ENCODE measurements at places on chromosomes 2 and 18.

- no peak for DNase-seq
Observed at GRCh38 chr2:79757526-79757925, 244.7 kb downstream of the CTNNA2 start.

DNA sequence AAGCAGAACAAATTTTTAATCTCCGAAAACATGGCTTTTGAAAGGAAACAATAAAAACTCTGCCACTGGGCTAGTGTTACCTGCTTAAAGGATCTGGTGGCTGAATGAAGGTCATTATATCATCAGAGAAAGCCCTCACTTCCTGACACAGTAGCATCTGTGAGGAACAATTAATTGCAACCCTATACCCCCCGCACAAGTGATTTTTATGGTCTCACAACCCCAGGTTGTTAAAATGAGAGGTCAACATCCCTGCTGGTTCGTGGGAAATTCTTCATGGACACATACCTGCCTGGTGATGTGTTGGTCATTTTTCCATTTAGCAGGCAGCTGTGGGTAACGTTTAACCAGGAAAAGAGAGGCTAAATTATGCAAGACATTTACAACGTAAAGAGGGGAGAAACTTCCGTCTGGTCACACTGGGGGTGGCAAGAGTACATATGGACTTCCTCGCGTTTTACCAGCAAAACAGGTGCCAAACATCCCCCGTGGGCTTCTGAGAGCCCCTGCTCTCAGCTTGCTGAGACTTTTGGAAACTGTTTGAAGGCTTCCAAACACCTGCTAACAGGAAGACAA, 29.2 kb downstream of the NIFK start:
- DNase-seq, result peak; percentile 2

DNA sequence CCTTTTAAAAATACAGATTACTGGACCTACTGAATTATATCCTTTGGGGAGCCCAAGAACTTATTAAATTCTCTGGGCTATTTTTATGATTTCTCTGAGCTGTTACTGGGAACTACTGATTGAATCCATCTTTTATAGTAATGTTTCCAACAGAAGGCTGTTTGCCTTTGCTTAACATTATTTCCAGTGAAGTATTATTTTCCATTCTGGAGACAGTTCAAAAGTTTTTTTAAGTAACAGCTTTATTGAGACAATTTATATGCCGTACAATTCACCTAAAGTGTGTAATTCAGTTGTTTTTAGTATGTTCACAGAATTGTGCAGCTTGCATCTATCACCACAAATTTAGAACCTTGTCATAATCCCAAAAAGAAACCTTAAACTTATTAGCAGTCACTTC, 100.6 kb downstream of the BABAM2 start:
- no peak for DNase-seq

DNA sequence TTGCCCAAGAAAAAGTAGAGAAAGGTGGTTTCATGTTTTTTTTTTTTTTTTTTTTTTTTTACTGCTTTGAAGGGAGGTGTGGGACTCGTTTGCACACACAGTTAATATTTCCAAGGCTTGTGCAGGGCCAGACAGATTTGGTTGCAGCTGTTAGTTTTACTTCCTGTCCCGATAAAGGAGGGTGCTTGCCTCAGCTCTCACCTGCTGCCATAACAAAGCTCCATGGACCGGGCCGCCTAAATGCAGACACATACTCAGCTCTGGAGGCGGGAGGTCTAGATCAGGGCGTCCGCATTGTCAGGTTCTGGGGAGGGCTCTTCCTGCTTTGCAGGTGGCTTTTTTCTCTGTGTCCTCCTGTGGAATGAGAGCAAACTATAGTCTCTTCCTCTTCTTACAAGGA, 69.9 kb downstream of the ODC1 start:
- DNase-seq, result no peak

DNA sequence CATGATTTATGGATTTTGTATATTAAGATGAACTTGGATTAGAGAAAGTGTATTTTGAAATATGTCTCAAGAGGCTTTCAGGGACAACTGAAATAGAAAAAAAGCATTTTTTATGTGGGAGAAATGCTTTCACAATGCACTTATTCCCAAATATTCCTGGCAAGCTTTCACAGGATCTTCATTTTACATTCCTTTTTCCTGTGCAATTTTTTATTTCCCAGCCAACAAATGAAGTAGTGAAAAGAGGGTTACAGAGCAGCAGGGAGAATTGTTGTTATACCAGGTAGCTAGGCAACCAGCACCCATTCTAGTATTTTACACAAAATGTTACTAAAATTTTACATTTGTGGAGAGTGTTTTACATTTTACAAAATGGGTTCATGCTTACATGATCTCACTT, 167.0 kb upstream of the RPRM start:
- no peak for DNase-seq

DNA sequence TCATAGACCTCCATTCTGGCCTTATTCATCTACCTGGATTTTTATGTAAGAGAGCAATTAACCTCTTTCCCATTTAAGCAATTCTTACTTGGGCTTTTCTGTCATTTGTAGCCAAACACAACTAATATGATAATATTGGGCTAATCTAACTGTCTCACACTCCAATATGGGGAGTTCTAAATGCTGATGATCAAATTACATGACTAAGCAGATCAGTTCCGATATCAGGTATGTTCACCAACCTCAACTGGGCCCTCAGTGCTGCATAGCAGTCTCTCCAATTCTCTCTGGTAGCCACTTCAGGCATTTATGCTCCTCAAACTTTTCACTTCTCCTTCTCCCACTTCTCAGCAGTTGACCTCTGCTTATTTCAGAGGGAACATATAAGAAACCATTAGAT, 61.0 kb upstream of the VPS54 start:
- no peak for DNase-seq

- no peak for DNase-seq
Observed at GRCh38 chr2:104658904-104659591, 194.9 kb upstream of the POU3F3 start.

GRCh38 chr18:6022845-6023244, 127.5 kb upstream of the TMEM200C start:
- no peak for DNase-seq

DNA sequence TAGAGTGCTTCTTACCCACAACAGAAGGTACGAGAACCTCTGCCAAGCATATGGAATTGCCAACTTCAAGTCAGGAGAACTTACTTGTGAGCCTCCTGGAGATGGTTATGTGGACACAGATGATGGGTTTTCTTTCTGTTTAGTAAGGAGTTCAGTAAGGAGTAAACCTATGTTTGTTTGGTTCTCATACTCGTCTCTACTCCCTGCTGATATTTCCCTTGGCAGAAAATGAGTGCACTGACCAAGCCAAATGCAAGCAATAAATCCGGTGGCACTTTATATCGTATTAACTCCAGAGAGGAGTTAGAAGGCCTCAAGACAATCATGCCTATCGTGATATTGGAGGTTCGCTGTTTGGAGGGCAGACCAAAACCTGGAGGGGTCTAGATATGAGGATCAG, 83.2 kb upstream of the CYP1B1 start:
- DNase-seq, result no peak
